ENCODE measurements at places on chromosomes 4 and X.

DNA sequence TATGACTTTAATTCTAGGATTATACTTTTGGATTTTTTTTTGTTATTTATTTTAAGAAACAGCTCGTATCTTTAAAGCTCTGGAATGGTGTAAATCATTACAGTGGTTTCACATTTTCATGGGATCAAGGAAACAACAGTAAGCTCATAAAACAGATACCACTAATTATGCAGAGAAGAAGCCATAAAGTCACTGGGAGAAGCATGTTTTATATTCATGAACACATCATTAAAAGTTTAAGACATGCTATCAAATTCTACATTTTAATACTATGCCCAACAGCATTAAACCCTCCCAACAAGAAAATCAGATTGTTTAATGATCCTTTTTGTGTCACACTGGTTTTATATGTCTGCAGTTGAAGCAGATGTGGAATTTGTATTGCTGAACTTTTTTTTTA is 149.9 kb downstream of the FBXO8 start:
- no peak for DNase-seq

GRCh38 chr4:79575709-79576428 is 167.8 kb upstream of the GK2 start:
- DNase-seq = no peak

DNA sequence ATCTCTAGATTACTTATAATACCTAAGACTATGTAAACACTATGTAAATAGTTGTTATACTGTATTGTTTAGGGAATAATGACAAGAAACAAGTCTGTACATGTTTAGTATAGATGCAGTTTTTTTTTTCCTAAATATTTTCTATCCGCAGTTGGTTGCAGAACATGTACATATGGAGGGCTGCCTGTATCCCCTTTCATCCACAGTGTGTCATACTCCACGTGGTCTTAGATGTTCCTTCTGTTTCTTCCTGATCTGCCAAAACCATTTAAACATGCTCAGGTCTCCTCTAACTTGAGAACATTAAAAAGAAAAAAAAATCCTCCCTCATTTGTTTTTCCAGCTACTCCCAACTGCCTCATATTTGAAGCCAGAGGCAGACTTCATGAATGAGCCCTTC is 14.0 kb downstream of the OCIAD1 start:
- DNase-seq = no peak

DNA sequence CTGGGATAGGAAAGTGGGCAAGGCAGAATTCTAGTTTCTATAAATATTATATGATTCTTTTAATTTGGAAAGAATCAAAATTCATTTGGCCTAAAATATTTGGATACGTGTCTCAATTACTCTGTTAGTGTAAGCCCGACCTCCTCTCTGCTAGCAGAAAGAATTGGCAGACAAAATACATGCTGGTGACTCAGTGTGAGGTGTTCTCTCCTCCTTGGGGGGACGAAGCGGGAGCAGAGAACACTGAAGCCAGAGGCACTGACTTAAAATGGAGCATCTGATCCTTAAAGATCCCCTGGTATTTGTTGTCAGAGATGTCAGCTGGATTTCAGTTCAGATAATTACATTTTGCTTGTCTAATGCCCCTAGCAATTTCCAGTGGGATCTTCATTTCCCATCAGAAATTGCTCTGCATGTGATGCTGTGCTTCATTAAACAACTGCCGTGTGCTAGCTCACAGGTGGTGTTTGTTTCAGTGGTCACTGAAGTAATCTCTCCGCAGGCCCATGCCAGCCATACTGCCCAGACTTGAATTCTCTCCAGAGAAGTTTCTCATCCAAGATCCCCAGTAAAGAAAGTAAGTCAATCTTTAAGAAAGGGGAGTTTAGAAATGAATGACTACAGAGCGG is 188.7 kb upstream of the TLL1 start:
- DNase-seq = no peak

- DNase-seq = no peak
Measured at GRCh38 chr4:40600850-40601249, 28.8 kb downstream of the RBM47 start.

DNA sequence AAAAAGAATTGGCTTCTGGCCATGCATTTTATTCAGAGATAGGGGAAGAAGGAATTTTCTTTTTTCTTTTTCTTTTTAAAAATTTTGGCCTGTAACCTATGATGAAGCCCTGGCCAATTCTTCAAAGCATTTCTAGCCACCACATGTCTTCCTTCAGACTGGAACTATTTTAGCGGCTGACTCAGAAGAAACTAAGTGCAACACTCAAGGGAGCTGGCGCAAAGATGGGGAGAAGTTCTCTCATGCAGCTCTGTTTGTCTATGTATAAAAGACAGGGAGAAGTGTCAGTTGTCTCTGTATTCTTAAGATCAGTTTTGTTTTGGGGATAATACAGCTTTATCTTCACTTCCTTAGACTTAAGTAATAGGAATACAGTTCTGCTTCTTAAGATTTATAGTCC is 46.1 kb downstream of the MBNL3 start:
- no peak for DNase-seq

DNA sequence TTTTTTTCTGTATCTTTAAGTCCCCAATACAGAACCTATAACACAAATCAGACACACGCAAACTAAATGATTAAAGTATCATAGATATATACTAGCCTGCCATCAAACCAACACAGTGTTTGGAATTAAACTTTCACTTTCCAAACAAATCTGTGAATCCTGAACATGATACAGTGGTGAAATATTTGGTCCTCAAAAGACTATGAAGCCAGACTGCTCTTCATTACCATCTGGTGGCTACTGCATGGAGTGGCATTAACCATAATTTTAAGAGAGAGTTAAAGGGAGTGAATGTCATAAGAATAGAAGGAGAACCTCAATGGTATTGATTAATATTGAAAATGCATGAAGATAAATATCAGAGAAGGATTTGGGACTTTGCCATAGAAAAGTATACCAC is 9.2 kb upstream of the GABRA4 start:
- DNase-seq = no peak

DNA sequence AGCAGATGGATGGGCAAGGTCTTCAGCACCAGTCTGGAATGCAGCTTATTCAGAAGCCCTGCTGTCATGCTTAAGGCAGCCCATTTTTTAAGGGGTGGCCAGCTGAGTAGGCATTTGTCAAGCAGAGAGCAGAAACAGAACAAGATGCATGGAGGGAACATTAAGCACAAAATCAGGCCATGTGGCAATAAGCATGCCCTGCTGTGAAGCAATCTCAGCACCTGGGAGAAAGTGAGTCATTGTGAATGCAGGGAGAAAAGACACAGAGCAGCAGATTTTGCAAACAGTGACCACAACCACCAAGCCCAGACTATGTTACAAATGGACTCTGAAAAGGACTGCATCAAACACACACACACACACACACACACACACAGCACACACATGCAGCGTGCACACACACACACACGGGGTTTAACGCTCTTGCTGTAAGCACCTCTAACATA is 94.1 kb upstream of the GALNT7 start:
- DNase-seq = no peak

GRCh38 chr4:112075129-112075753 is 70.0 kb upstream of the FAM241A start:
- DNase-seq = no peak

GRCh38 chr4:185809121-185809520 is 2.9 kb downstream of the SORBS2 start:
- DNase-seq = no peak

GRCh38 chrX:10972706-10973105 is 138.4 kb upstream of the HCCS start:
- DNase-seq = no peak

- DNase-seq = no peak
Measured at GRCh38 chr4:113024388-113024787, 25.1 kb upstream of the ANK2 start.

DNA sequence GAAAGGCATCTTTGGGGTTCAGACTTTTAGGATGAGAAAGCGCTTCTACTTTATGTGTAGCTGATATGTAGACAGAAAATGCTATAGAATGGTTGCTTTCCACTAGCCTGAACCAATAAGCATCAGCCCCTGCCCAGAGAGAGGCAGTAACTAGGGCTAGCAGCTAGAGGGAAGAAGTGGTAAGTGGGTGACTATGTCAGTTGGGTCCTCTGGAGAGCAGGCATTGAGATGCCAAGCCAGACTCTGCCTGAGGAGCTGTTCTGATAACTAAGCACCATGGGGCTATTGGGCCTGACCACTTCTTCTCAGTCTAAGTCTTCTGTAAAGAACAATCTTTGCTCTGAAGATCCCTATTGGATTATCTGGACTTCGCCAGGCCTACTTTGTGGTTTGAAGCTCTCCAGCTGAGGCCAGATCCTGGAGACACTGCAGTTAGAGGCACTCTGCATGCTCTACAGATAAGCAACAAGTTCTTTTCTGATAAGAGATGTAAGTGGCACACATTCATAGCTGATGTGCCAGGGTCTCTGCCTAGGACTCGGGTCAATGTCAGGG is 146.1 kb downstream of the RBM46 start:
- DNase-seq = no peak

- DNase-seq = no peak
Measured at GRCh38 chr4:174663216-174663615, 140.9 kb upstream of the HPGD start.

DNA sequence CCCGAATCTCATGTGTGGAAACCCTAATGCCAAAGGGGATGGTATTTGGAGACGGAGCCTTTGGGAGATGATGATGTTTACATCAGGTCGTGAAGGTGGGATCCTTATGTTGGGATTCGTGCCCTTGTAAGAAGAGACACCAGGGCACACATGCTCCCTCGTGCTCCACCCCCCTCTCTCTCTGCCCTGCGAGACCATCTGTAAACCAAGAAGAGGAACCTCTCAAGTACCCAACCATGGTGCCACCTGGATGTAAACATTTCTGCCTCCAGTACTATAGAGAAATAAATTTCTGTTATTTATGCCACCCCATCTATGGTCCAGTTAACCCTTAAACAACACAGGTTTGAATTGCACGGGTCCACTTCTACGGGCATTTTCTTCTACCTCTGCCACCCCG is 179.4 kb downstream of the DHRSX start:
- DNase-seq = no peak

DNA sequence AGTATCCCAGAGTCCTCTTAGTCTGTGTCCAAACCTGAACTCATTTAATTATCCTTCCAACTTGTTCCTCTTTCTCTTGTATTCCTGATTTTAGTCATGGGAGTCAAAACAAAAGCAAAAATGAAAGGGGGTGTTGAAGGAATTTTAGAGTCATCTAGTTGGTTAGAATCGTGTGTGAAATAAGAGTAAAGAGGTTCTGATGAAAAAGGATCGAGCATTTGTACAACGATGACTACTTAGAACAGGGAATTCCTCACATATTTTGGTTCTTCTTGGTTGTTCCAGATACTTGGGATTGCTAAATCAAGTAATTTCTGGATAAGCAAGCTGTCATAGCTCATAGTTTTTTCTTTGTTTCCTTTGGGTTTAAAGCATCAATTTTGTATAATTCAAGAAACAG is 194.4 kb downstream of the BCOR start:
- DNase-seq = no peak

DNA sequence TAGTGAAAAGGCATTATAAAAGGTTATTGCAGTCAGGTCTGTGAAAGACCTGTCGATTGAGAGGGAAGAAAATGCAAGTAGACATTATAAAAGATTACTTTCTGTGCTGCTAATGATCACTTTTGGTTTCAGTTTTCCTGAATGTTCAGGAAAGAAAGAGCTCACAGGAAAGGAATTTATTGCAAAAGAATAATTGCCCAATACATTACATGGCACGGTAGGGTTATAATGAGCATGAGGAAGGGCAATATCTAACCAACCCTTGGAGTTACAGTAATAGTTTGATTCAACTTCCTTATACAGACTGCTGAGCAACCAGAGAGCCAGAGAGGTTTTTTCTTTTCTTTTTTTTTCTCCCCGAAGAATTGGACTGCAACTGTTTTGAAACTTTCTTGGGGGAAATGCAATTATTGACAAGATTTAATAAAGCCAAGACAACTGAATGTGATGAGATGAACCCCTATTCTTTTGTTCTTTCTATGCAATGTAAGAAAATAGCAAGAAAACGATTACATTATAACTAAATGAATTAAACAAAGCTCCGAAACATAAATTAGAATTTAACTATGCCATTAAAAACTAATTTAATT is 247.0 kb downstream of the C4orf33 start:
- DNase-seq = no peak

DNA sequence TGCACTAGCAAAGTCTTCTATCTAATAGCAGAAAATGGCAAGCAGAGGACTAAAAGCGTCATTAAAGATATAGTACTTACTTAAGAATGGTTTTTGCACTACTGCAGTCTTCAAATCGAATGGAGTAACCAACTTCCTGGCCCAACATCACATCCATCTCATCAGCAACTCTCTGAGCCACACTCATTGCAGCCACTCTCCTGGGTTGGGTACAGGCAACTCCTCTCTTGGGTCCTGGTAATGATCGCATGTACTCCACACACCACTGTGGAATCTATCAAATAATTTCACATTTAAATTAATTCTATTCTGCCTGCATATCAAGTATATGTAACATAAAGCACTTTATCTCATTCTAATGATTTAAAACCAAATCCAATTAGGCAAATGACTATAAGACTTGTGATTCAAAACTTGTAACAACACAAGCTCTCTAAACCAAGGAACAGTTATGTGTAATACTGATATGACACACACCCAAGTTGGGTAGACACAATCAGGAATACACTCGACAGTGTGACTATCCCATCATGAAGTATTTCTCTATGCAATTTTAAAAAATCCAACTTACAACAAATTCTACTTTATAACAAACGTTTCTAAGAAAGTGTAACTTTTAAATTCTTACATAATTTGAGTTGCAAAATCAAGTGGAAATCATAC is 13.6 kb downstream of the DHX15 start:
- no peak for DNase-seq

DNA sequence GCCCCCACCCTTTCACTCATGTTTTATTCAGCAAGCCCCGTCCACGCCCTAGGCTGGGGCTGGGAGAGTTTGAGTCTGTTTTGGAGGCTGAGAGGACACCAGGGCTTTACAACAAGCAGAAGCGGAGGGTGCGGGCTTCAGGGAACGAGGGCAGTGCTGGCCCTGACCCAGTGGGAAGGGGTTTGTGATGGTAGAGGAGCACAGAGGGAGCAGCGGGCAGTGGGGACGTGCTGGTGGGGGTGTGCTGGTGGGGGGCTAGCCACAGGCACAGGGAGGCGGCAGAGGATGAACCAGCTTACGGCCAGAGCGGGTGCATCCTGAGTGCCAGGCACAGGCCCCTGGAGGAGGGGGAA is 26.4 kb downstream of the NSG1 start:
- DNase-seq = no peak

DNA sequence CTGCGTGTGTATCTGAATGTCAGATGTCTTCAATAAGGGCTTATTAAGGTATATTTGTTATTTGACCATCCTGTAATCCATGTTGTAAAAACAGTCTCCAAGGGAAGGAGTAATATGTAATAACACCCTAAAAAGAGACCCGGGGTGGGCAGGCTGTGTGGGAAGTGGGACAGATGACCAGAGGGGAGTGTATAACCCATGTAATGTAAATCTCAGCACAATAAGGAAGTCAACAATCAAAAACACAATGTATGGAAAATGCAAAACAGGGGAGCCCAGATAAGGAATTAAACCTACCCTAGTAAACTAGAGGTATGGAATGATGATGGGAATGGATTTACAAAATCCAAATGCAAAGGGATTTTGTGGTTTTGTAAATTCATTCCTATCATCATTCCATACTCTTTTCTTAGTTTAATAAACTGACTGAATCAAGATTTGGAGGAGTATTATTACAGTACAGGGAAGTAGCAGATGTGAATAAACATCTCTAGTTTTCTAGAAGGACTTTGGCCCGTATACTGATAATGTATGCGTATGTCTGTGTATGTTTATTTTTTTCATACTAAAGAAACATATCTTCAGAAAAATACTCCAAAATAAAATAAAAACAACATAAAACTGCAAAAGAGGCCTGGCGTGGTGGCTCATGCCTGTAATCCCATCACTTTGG is 15.7 kb upstream of the ENPEP start:
- DNase-seq = no peak
